Amniotic epithelial cell (primary cell): ENCODE measurements at places on chromosomes 6 and 20.

DNA sequence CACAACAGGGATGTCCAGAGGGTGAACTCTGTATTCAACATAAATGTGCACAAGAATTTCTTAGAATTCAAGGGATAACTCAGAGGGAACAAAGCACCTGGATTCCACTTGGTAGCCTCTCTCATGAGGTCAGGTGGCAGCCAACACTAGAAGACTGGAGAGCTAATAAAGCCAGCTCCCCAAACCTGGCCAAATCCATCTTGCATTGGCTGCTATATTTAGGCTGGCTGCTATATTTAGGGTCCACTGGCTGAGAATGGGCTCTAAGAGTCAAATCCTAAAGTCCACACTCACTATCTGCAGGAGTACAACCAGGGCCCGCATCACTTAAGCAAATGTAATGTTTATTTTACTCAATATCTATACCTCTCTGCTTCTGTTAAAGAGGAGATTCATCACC is 20.0 kb downstream of the TBC1D7 start:
- DNase-seq = no peak

DNA sequence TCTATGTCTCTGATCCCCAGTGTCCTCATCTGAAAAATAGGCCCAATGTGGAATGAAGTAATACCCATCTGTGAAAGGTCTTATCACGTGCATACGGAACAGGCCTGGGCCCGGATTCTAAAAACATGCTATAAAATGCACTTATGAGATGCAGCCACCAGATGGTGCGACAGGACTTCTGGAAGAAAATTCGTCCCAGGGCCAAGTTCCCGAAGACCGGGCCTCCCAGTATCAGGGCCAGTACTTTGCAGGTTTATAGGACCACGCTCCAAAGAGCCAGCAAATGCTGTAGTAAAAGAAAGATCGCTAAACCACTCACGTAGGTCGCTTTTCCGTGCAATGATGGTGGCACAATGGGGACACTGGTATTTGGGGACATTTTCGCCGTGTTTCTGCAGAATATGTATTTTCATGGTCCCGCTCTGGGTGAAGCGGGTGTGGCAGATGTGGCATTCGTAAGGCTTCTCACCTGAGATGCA is 10.6 kb downstream of the CTCFL start:
- peak; percentile 63 for DNase-seq

GRCh38 chr6:89066940-89067646 is 13.5 kb upstream of the PNRC1 start:
- no peak for DNase-seq

GRCh38 chr6:27901801-27902200 is 10.4 kb downstream of the OR2B2 start:
- DNase-seq = no peak

DNA sequence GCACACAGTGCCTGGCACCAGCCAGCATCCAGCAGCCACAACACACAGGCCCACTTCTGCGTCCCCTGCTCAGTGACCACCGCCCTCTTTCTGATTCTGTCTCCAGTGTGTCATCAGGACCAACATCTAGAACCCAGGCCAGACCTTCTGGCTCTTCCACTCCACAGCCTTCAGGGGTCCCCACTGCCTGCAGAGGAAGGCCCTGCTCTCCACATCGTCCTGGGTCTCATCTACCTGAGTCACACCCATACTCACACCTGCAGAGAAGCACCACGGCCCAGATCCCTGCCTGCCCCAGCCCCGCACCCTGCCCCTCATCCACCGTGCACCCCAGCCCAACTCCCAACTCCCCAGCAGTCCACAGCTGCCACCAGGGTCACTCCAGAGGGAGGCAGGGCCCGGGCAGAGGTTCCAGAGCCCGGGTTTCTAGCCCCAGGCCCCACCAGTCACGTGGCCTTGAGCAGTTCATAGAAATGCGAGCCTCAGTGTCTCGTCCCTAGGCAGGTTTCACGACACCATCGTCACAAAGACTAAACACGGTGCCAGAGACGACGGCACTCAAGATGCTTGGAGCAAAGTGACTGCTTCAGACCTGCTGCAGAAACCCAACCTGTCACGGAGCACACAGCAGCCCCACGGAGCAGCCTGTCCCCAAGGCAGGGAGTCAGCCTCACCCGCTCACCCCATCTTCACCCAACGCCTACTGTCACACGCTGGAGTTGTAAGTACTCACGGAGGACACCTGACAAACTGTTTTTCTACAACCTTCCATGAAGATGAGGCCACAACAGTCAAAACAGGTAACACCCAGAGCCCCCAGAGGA is 16.1 kb downstream of the TAF4 start:
- no peak for DNase-seq

DNA sequence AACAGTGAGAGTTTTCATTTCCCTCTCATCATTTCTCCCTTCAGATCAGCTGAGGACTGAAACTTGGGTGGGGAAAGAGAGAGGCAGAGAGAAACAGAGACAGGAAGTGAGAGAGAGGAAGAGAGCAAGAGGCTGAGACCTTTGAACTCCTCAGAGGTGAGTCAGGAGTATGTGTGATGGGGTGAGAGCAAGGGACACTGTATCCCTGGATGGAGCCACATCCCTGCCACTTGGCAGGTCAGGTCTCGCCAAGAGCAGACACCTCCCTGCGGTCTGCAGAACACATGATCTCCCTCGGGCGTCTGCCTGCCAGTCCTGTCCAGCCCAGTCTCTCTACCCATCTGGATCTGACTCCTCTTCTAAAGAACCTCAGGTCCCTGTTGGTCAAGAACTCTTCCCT is 62.7 kb upstream of the SYNDIG1 start:
- no peak for DNase-seq

- DNase-seq = no peak
These were observed 186.7 kb downstream of the BMP2 start for GRCh38 chr20:6954219-6954618.

DNA sequence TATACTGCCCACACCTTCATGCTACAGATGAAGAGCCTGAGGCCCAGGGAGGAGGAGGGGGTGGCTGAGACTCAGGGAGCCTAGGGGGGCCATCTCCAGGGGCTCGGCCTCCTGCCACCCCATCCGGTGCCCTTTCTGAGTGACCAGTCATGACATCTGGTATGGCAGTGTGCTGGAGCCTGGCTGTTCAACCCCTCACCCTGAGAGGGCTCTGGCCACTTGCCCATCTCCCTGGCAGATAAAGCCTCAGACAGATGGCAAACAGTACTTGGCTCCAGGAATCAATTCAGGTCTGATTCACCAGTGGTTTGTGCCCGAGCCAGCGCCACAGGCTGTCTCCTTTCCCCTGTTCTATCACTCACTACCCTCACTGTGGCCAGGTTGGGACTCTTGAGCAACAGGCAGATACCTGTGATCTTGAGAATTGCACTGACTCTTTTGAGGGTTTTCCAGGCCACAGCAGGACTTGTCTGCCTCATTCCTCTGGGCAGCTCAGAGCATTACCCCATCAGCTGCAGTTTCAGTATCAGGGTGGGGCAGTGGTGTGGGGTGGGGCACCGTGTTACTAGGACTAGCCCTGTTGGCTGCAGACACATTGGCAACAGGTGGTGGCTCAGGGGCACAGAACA is 22.8 kb downstream of the SRSF3 start:
- DNase-seq = peak; percentile 51

- peak; percentile 77 for DNase-seq
These were observed 6.4 kb upstream of the TAF8 start for GRCh38 chr6:42043787-42044475.

DNA sequence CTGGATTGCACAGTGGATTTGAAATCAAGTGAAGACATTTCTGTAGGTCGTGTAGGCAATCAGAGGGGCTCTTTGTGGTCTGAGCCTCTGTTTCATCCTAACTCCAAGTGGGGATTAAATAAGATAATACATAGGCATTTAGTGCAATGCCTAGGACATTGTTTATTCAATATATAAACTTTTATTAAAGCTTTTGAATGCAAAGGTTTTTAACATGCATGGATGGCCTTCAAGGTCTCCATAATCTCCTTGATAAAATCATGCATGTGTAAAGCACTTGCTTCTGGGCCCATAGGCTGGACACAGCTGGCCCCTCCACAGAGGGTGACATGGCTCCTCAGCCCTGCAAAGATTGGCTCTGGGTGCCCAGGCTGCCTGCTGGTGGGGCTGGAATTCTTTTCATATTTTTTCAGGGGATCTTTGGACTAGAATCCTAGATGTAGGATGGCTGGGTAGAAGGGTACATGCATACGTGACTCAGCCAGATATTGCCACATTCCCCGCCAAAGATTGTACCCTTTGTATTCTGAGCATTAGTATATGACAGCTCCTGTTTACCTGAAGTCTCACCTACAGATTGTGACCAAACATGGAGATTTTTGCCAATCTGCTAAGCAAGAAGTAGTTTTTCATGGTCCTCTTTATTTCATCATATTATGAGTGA is 19.0 kb upstream of the AVP start:
- DNase-seq = peak; percentile 22

GRCh38 chr20:50482396-50482981 is 27.7 kb upstream of the PTPN1 start:
- DNase-seq = no peak

DNA sequence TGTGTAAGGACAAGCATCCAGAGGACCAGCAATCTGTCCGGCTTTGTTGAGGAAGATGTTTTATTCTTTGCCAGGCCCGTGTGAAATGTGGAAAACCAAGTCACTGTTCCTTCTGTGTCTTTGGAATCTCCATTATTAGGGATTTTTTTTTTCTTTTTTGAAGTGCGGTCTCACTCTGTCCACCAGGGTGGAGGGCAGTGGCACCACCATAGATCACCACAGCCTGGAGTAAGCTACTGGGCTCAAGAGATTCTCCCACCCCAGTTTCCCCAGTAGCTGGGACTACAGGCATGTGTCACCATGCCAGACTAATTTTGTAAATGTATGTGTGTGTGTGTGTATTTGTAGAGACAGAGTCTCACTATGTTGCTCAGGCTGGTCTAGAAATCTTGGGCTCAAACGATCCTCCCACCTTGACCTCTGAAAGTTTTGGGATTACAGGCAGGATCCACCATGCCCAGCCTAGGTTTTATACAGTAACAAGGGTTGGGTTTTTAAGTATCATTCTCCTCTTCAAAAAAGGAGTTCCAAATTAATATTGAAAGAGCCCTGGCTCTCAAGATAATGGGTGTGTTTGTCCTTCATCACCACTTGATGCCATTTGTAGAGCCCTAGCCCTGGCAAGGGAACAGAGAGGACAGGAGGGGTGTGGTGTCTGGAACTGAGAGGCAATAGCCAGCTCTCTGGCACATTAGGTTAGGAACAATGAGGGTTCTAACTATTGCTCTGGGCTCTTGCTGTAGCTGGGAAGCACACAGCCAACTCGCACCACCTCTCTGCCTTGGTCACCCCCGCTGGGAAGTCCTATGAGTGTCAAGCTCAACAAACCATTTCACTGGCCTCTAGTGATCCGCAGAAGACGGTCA is 3.1 kb downstream of the LAMP5 start:
- DNase-seq = no peak

DNA sequence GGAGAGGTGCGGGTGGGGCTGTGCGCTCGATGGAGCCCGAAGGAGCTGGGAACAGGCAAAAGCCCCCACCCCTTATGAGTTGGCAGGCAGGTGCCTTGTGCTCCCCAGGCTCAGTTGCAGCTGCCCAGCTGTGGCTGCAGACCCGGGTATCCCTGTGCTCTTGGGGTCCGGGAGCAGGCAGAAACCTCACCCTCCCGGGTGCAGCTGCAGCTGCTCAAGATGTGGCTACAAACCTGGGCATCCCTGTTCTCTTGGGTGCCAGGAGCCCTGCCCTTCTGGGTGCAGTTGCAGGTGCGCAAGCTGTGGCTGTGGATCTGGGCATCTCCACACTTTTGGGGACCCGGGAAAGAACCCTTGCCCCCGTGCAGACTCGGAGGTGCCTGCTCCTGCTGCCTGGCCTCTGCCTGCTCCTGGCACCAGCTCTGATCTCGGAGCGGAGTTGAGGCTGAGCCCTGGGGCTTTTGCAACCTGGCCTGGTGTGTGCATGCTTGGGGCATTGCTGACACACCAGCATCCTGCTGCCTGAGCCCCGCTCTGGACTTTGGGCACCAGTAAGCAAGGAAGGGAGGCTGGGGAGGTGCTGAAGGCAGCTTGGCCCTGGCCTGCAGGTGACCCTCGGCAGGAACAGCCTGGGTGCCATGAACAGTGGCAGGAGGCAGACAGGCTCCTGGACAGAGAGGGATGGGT is 21.6 kb downstream of the OR2J3 start:
- no peak for DNase-seq

DNA sequence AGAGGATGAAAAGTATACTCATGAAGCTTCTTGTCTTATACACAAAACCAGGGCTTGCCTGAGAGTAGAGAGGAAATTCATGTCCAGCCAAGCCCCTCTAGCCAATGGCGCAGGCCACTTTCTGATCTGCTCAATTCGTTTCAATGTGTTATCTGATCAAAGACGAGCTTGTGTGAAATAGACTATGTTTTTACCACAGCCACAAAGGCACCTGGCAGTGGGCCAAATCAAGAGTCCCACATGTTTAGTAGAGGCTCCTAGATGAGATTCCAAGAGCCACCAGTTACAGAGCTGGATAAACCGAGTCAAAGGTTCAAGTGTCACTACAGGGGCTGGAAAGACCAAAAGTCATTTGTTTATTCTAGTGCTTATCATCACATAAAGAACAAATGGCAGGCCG is 34.9 kb downstream of the GPLD1 start:
- no peak for DNase-seq

DNA sequence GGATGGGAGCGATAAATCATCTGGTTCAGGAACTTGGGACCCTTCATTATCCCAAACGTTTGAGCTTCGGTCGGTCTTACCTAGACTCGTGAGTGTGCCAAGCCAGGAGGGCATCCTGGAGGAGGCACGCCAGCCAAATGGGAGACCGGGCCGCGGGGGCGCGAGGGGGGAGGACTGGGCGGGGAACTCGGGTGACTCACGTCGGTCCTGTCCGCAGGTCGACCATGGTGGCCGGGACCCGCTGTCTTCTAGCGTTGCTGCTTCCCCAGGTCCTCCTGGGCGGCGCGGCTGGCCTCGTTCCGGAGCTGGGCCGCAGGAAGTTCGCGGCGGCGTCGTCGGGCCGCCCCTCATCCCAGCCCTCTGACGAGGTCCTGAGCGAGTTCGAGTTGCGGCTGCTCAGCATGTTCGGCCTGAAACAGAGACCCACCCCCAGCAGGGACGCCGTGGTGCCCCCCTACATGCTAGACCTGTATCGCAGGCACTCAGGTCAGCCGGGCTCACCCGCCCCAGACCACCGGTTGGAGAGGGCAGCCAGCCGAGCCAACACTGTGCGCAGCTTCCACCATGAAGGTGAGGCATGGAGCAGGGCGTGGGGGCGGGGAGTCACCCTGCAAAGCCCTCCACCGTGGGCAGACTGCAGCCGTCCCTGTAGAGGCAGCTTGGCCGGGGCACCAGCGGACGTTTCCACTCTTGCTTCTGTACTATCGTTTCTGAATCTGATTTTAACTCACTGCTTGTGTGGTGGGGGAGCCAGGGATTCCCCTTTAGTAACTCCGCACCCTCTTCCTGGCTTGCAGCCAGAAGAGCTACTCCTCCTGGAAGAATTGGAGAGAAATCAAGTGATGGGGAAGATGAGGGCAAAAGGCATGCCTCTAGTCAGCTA is 2.7 kb downstream of the BMP2 start:
- peak; percentile 46 for DNase-seq

GRCh38 chr20:41540459-41540858 is 77.7 kb downstream of the CHD6 start:
- no peak for DNase-seq
